ENCODE measurements at places on chromosomes 16 and 17.

GRCh38 chr16:56749672-56750491 lies 20.0 kb downstream of the NUP93 start:
- no peak overlapping the region for H3K4me3 ChIP-seq
- no peak overlapping the region for H3K27ac ChIP-seq
- no peaks in the 10 kb centered on the region for H3K36me3 ChIP-seq
- H3K4me1 ChIP-seq = peaks cover 26% of the 10 kb centered on the region
- DNase-seq = no peak
- no peaks in the 10 kb centered on the region for H3K27me3 ChIP-seq

DNA sequence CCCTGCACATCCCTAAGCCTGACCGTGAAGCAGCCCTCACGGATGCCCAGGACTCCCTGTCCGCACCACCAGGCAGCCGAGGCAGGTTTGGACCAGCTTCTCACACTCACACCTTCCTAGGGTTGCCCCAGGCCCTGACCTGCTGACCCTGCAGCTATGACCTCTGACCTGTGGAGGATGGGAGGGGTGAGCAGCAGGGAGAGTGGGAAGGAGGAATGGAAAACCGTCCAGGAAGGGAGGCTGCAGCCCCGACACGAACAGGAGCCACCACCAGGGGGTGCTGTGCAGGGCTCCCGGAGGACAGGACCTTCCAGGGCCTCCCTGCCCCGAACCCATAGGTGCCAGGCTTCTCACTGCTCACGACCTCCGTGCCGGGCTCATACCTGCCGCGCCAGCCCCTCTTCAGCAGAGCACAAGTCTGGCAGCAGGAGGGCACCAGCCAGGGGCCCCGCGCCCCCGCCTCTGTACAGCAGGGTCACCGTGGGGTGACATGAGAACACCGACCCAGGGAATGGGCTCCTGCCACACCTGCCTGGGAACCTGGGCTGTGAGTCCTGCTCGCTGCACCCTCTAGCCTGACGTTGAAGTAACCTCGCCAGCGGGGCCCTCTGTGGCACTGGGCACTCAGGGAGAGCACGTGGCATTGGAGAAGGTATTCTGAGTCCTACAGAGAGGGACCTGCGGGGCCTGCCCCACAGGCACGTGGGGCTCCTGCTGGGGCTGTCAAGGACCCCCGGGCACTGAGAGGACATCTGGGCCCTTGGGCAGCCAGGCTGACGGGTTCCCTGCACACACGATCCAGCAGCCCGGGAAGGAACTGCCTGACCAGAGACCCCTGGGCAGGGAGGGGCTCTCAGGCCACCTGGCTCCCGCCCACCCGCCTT lies 37.6 kb downstream of the CTU2 start:
- H3K27ac ChIP-seq = no peak overlapping the region
- no peaks in the 10 kb centered on the region for H3K27me3 ChIP-seq
- peak; percentile 79 for DNase-seq
- H3K36me3 ChIP-seq = no peaks in the 10 kb centered on the region

GRCh38 chr16:1094124-1094479 lies 1.9 kb downstream of the C1QTNF8 start:
- H3K36me3 ChIP-seq = no peaks in the 10 kb centered on the region
- H3K4me3 ChIP-seq = no peak overlapping the region
- H3K4me1 ChIP-seq = no peaks in the 10 kb centered on the region
- H3K27me3 ChIP-seq = no peaks in the 10 kb centered on the region
- H3K27ac ChIP-seq = no peak overlapping the region
- no peak for DNase-seq

DNA sequence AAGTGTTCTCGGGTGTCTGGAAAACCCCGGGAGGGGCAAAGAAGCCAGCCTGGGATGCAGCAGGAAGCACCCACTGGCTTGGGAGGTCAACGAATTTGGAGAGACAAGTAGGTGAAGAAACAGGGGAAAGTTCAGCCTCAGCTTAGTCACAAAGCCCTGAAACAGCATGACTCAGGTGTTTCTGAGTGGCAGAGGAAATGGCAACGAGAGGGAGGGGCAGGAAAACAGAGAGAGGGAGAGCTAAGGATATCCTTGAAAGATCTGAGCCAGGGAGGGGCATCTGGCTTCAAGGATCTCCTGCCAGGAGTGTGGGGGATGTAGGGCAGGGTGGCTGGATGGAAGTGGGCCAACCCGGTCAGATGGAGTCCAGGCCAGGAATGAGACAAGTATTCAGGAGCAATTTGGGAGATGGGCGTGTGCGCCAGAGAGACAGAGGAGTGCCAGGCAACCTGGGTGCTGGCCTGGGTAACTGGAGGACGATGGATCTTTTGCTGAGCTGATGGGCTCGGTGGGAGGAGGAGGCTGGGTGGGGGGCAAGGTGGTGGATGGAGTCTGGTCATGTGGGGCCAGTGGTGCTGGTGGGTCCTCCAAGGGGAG lies 27.2 kb downstream of the ABCC3 start:
- H3K4me3 ChIP-seq = no peak overlapping the region
- peaks cover 41% of the 10 kb centered on the region for H3K4me1 ChIP-seq
- DNase-seq = peak; percentile 69
- H3K27me3 ChIP-seq = no peaks in the 10 kb centered on the region
- H3K27ac ChIP-seq = peak overlapping the region; percentile 82

DNA sequence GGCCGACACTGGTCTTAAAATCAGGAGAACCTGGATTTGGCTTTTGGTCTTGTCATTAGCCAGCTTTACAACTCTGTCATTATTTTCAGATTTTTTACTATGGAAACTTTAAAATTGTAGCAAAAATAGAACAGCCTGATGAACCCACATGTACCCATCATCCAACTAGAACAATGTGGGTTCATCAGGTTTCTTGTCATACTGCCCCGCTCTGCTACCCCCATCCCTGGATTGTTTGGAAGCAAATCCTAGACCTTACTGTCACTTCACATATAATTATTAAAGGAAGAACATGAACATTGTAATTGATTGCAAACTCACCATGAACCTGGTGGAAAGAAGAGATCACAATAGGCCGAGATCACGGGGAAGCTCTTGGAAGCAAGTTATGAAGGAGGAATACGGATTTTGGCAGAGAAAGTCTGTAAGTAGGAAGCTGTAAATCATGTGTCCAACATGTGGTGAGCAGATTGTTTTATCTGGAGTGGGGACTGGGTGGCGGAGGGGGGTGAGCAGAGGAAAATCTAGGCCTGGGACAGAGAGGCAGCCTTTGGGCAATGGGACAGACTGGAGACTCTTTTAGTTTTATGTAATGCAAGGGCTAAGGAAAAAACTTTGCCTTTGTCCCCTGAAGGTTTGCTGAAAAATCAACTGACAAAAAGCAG lies 67.0 kb downstream of the PITPNC1 start:
- no peak for DNase-seq
- no peaks in the 10 kb centered on the region for H3K36me3 ChIP-seq

DNA sequence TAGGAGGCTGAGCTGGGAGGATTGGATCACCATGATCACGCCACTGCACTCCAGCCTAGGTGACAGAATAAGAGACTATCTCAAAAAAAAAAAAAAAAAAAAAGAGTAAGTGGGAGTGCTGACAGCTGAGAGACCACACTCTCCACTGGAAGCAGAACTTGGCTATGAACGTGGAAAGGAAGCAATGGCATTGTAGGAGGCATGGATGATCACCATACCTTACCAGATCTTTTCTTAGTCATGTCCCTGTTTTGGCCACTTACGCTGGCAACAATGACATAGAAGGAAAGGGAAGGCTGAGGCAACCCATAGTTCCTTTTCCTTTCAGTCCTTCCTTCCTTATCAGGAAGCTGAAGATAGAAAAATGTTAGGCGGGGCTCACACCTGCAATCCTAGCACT lies 3.7 kb upstream of the ATP1B2 start:
- DNase-seq = no peak
- H3K4me1 ChIP-seq = peaks cover 21% of the 10 kb centered on the region
- H3K27ac ChIP-seq = no peak overlapping the region
- H3K27me3 ChIP-seq = no peaks in the 10 kb centered on the region
- H3K36me3 ChIP-seq = no peaks in the 10 kb centered on the region

DNA sequence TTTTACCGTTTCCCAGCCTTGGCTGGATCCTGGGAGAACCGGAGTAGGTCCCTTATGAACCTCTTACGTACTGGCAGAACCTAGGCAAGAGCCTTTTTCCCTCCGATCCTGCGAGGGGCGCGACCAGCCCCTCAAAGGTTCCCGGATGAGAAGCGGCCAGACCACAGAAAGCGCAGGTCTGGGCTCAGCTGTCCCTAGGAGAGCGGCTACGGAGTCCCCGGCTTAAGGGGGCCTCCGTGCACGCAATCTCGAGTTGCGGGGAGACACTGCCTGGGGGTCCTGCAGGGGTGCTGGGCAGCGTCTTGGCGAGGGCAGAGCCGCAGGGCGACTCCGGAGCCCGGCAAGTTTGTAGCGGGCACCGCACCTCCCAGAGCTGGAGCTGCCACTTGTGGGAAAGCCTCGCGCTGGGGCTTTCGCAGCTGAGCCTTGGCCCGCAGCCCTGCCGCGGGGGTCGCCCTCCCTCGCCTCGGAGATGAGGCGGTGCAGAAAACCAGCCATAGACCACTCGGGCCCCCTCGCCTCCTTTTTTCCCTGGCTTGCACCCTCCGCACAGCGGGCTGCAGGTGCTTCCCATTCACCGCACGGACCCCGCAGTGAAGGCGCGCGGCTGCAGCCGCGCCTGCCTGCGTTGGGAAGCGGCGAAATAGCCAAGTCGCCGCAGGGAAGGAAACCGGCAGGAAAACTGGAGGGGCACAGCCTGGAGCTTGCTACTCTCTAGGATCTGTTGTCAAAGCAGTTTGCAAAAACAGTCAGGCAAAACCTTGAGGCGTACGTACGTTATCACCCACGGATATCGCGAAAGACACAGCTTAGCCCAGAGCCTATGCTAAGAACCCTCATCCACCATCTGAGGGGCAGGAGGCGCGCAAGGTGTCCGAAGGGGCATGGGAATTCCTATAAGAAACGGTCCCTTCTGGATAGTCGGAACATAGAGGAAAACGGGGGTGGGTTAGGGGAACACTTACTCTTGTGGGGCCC lies 834 bp downstream of the CDH8 start:
- peaks cover 21% of the 10 kb centered on the region for H3K4me1 ChIP-seq
- H3K36me3 ChIP-seq = no peaks in the 10 kb centered on the region
- H3K27ac ChIP-seq = no peak overlapping the region
- H3K4me3 ChIP-seq = no peak overlapping the region
- peaks cover 16% of the 10 kb centered on the region for H3K27me3 ChIP-seq

DNA sequence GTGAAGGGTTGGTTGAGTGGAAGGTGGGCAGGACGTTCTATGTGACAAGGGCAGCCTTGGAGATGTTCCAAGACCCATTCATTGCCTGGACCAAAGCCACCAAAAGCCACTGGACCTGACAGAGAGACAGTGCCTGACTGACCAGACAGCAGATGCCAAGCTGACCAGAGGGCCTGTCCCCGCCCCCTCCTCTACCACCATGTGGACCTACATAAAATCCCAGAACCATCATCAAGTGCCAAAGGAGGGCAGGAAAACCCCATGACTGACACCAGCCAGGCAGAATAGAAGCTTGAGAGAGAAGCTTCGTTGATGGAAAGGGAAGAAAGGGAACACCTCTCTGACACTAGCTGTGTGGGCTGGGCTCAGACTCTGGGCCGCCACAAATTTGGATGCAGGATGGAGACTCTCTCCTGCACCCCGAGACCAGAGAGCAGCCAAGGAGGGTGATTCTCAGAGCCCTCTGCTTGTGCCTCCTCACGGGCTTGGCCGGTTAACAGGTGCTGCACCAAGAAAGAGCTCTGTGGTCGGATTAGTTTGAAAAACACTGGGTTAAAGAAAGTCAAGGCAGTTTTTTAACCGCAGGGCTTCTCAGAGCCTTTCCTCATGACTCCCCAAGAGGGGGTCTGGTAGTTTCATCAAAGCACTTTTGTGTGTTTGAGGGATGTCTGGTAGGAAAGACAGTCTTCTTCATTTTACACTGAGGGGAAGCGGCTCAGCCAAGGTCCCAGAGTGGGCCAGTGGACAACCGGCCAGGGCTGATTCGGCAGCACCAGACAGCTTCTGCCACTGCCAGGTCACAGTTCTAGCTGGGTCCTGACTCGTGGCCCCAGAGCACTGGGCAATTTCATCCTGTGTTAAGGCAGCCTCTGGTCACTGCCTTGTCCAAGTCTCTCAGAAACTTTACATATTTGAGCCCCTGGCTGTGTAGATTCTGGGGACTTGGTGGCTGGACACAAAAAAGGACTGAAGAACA lies 1.7 kb downstream of the TNFRSF13B start:
- no peak for DNase-seq
- no peaks in the 10 kb centered on the region for H3K36me3 ChIP-seq
- no peak overlapping the region for H3K27ac ChIP-seq
- H3K4me1 ChIP-seq = no peaks in the 10 kb centered on the region
- H3K4me3 ChIP-seq = no peak overlapping the region
- H3K27me3 ChIP-seq = no peaks in the 10 kb centered on the region

DNA sequence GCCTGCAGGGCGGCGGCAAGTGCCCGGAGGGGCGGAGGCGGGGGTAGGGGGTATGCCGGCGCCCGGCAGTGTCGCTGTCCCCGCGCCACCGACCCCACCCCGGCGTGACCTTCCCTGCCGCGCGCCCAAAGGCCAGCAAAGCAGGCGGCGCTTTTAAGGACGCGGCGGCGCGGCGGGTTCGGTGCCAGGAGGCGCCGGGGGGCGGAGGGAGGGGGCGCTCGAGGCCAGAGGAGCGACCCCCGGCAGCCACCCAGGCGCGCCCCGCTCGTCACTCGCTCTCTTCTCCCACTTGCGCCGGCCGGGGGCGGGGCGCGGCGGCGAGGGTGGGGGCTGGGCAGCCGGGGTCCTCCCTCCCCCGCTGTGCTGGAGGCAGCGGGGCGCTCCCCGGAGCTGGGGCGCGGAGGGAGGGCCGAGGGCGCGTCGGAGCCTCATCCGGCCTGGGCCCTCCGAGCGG lies 8.6 kb upstream of the BAHCC1 start:
- peak overlapping the region; percentile 59 for H3K4me3 ChIP-seq
- no peak for DNase-seq
- H3K27ac ChIP-seq = peak overlapping the region; percentile 98
- H3K4me1 ChIP-seq = no peaks in the 10 kb centered on the region
